ENCODE measurements at places on chromosomes 16 and 17.

- no peak for DNase-seq
Measured at GRCh38 chr17:57911834-57912673, 43.2 kb downstream of the CUEDC1 start.

DNA sequence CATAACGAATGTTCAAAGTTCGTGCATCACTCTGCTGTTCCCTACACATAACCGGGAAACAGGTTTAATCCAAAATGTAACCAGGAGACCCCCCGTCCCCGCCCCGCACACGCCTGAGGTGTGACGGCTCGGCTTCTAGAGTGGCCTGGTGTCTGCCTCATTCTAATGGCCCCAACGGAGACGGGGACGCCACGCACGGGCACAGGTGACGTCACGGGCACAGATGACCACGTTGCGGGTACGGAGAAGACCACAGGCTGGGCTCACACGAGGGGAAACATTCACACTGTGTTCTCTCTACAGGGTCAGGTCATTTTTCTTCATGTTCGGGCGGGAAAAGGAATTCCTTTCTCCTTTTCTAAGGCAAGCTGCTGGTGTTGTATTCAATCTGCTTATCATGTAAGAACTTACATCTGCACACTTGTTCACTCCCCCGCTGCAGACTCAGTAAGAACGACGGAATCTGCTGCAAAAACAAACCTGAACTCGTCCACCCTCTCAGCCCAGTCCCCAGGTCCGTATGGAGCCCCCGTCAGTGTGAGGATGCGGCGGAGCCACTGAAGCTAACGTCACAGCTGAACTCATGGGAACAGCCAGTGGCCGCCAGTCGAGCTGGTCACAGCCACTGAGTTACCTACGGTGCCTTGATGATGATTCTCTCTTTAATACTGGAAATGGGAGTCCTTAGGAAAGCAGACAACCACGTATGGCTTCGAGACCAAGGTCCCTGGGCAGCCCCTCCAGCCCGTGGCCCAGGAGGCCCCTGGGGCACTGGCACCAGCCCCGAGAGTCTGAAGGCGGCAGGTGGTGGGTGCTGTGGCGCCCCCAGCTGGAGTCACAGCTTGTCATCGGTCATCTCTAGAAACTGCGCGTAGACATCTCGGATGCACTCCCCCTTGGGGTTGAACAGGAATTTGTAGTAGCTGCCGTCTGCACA lies 32.9 kb downstream of the WDR45B start:
- DNase-seq = peak; percentile 19

DNA sequence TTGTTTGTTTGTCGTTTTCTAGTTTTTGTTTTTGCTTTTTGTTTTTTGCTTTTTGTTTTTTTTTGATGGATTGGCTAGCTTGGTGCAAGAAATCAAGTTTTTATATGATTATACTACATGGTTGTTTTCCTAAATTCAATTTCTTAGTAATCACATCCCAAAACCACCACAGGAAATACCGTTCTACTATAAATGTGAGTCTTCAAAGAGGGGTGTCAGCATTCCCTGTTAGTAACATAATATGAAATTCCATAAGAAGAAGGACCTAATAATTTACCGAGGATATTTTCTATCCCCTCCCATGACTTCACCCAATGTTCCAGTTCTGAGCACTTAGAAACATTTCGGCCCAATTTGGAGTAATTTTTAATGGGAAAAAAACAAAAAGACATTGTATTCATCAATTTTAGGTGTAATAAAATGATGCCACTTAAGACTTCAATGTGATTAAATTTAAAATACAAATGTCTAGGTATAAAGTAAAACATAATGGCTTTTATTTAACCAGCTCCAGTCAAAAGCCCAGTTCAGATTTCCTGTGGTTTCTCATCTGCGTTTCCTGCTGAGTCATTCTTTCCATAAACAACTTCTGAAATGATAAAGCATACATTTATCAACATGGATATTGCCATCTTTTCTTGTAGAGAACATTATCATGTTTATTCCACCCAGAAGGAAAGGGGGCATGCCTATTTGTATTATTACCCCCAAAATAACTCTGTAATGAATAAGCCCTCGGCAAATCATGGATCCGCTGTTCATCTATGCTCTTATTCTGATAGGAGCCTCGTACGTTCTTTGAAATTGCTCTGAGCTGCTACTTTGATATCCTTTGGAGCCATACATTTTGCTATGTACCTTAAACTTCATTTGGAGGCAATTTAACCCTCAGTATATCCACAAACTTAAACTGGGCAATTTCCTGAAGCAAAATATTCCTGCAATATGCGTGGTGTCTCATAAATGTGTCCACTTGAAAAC lies 28.1 kb downstream of the HSBP1 start:
- DNase-seq = peak; percentile 52

GRCh38 chr17:77875881-77876509 lies 82.5 kb upstream of the TNRC6C start:
- DNase-seq = peak; percentile 29

GRCh38 chr17:50272711-50273653 lies 1.3 kb upstream of the TMEM92 start:
- peak; percentile 51 for DNase-seq

DNA sequence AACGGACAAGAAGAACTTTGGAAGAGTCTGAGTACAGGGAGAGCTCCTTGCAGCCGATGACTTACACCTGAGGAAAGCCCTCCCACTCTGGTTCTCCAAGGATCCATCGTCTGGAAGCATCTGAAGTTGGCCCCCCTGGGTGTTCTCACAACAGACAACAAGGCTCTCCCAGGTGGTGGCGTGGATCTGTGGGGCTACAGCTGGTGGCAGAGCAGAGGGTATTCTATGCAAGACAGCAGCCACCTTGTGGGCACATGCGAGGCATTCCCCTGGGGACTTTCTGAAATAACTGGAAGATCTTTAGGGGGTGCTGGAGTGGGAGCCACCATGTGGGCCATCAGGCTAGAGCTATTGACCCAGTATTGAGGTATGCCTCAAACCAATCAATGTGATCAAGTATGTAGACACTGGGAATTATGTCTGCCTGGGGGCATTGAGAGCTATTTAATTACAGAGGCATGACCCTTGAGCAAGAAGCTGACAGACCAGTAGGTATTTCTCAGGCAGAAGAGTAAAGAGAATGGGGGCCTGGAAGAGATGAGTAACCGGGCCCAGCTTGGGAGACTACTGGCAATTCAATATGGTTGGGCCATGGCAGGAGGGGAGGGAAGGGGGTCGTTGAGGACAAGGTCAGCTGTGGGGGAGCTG lies 6.9 kb upstream of the KRT19 start:
- no peak for DNase-seq

GRCh38 chr17:38761612-38762011 lies 9.1 kb downstream of the PSMB3 start:
- DNase-seq = peak; percentile 26

DNA sequence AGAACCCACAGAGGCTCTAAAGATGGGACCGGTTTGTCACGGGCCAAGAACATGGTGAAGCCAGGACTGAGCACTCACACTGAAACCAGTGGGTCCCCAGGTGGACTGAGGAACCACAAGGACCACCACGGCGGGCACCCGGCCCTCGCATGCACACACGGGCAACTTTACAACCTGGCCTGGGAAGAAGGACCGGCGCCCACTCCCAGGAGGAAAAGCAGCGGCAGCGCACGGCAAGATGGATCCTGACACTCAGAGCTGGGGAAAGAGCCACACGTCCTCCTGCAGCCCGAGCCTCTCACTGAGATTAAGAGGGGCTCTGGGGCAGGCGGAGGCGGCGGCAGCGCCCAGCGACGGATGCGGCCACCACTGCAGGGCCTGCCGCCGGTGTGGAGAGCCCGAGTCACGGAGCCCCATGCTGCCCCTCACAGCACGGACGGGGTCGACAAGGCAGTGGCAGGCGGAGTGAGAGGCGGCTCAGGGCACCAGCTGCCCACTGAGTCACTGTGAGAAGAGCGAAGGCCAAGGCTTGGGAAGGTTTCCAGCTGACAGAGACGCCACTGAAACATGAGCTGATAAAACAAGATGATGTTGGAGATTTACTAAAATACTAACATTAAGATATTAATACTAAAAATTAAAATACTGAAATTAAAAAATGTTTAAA lies 118.3 kb downstream of the ANKRD11 start:
- no peak for DNase-seq

- peak; percentile 96 for DNase-seq
Measured at GRCh38 chr17:77834170-77835115, 124.1 kb upstream of the TNRC6C start.

GRCh38 chr17:60284709-60285108 lies 107.2 kb downstream of the USP32 start:
- no peak for DNase-seq

- DNase-seq = no peak
Measured at GRCh38 chr16:27334838-27335237, 21.1 kb downstream of the IL4R start.

DNA sequence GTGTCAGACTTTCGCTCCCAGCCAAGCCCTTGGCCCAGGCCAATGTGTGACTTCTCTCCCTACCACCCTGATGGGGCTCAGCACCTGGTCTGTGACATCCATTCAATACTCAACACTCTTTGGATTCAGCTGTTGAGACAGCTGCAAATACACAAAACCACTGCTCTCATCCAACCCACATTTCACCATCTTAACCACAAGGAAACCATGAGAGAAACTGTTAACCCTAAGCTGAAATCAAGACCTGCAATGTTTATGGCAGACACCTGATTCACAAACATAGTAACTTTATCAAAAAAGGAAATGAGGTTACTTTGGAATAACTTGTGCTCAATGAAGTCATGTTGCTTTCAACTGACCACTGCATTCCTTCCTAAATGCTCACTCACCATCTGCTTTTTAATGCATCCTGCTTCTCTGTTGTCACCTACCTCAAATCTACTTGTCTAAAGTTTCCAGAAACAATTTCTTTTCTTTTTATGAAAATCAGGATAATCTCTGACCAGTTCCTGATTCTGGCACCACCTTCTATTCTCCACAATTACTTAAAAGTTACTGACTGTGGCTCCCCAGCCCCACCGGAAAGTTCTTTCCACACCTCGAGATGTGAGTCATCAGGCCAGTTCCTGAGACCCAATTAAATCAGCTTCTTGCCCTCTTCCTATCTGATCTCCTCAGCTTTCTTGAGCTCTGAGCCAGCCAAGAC lies 88.2 kb downstream of the NOG start:
- peak; percentile 65 for DNase-seq

- no peak for DNase-seq
Measured at GRCh38 chr16:48609652-48610029, 339 bp downstream of the N4BP1 start.

GRCh38 chr17:37737971-37738370 lies 6.9 kb downstream of the HNF1B start:
- no peak for DNase-seq

GRCh38 chr16:75244225-75244809 lies 7.1 kb downstream of the BCAR1 start:
- DNase-seq = peak; percentile 53

DNA sequence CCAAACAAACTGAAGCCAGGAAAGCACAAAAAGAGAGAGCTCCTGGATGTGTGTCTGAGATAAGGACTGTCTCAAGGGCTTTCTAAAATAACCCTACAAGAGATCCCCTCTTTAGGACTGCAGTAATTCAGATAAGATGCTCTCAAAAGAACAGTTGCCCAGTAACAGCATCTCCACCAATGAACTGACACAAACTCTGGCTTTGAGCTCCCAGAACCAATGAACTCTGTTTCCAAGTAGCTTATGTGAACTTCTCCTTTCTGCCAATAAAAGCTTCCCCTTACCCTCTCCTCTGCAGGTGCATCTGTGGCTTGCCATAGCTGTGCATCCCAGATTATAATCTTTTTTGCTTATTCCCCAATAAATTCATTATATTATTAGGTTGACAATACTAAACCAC lies 421.5 kb downstream of the SLC39A11 start:
- peak; percentile 29 for DNase-seq

- peak; percentile 6 for DNase-seq
Measured at GRCh38 chr17:42286411-42287221, 1.7 kb upstream of the STAT5A start.

DNA sequence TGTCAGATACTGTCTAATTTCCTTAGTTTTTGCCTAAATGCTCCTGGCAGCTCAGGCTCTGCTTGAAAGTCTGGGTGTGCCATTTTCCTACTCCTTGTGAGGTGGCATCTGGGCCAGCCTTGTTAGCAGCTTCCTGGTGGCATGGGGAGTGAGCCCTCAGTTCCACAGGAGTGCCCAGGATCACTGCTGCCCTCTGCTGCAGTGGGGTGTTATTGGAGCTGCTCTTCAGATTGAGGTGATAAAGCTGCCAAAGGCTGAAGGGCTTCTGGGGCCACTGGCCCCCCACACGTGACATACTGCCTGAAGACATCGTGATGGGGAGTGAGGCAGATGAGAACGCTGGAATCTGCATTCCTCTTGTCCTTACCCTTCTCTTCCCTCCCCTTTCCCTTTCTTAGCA lies 27.4 kb downstream of the CEP95 start:
- peak; percentile 33 for DNase-seq

DNA sequence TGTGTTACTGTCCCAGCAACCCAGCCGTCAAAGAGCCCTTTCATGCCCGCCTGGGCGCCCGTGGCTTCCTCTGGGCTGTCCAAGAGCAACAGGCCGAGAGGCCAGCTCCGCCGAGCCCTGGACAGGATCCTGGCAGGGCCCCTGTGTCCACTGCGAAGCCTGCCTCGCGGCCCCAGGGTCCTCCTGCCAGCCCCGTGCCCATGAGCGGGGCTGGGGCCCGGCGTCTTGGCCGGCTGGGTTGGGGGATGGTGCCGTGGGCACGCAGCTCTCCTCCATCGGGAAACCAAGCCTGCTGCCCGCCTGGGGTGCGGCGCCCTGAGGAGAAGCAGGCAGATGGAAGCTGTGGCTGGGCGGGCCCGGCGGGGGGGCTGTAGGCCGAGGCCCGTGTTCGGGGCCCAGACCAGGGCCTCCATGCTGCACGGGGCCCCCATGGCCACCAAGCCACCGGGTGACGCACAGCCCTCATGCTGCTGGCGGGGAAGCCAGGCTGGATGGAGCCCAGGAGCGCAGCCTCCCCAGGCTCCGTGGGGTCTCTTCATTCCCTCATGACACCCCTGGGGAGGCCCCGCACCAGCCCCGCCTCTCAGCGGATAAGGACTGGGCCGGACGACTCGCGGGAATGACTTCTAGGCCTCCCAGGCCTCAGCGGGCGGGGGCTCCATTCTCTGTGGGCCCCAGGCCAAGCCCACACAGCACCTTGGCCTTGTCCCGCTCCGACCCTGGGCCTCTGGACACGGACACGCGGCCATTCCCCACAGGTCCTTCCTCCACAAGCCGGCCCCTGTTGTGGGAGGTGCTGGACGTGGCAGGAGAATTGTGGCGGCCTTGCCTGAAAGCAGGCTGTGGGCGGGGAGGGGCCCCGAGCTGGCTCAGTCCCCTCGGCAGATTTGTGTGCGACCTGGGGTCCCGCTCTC lies at the start of gene C1QTNF8:
C1QTNF8 (minus strand) TSS at position 76 of the 914 bp plus-strand sequence. CDS start 1,322 bp downstream, outside the sequence.
- no peak for DNase-seq

GRCh38 chr17:42531455-42532354 lies 4.3 kb upstream of the NAGLU start:
- peak; percentile 14 for DNase-seq

DNA sequence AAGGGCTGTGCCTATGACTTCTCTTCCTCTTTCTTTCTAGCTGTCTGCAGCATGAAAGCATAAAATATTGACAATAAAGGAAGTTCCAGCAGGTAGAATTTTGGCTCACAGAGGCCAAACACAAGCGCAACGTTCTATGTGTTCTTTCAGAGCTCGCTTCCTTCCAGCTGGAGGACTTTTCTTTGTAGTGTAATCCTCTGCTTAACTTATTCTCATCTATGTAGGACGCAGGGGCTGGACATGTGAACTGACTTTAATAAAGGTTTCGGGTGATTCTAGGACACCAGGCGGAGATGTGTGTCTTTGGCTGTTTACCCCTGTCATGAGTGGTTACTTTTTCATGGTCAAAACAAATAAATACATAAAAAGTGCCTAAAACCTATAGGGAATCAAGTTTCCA lies 191.5 kb upstream of the MAF start:
- DNase-seq = no peak
